ENCODE measurements at places on chromosomes 6 and 20. TPM values are rescaled to one million over a fixed set of nuclear protein-coding genes. Genes with fewer than 3 reads are reported as not detected.

UBE3D gene
- 5.2 TPM for total RNA-seq

GRCh38 chr20:37907330-37907676, 4.4 kb downstream of the VSTM2L start:
- no peak for DNase-seq

- no peak for DNase-seq
Measured at GRCh38 chr20:31260326-31260932, 3.0 kb downstream of the DEFB115 start.

DNA sequence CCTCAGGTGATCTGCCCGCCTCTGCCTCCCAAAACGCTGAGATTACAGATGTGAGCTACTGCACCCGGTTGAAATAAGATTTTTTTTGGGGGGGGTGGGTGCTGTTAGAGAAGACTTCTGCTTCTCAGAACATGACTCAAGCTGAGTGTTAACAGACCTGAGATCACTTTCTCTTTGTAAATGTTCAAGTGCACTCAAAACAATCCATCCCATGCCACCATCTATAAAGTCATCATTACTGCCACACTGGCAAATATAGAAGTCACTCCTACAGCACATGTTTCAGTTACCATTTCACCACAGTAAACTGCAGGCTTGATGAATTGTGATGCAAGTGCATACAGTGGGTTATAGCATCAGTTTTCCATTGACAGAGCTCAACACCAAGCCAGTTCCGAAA, 9.0 kb downstream of the VPS16 start:
- DNase-seq = no peak

DNA sequence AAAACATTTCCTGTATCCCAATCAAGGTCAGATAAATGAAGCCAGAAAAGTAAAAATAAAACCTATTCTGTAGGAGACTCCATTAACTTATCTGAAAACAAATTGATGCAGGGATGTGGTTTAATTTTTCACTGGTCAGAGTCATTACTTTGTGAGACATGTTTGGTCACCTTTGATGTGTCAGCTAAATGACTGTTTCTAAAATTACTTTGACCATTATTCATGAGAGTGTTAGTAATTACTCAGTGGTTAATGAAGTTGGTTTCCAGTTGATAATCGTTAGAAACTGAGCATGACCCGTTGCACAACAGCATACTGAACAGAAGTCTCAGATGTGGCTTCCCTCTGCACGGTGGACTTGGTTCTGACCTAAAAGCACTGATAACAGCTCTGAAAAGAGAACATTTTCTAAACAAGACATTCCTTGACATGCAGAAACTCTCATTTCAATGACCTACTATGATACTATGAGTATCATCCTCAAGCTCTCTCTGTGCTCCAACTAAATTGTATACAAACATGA, 410.5 kb upstream of the RNF217 start:
- no peak for DNase-seq

- DNase-seq = no peak
Measured at GRCh38 chr6:154508573-154509375, 1.7 kb downstream of the CNKSR3 start.

GRCh38 chr6:33620856-33621710, at the start of gene ITPR3:
ITPR3 (plus strand) TSS chr6:33621322; CDS start chr6:33621603, 281 bp downstream.
- peak; percentile 85 for DNase-seq

- DNase-seq = no peak
Measured at GRCh38 chr6:51565472-51565871, 521.9 kb downstream of the PKHD1 start.

DNA sequence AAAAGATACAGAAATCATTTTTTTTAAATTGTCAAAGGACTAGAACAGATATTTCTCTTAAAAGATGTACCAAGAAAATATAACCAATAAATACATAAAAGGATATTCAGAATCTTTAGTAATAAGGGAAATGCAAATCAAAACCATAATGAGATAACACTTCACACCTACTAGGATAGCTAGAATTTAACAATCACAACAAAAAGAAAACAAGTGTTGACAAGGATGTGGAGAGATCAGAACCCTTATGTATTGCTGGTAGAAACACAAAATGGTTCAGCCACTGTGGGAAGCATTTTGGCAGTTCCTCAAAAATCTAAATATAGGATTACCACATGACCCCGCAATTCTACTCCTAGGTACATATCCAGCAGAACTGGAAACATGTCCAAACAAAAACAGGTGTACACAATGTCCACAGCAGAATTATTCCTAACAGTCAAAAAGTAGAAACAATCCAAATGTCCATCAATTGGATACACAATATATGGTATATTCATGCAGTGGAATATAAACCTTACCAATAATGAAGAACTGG, 211.0 kb downstream of the LRFN2 start:
- DNase-seq = no peak

DNA sequence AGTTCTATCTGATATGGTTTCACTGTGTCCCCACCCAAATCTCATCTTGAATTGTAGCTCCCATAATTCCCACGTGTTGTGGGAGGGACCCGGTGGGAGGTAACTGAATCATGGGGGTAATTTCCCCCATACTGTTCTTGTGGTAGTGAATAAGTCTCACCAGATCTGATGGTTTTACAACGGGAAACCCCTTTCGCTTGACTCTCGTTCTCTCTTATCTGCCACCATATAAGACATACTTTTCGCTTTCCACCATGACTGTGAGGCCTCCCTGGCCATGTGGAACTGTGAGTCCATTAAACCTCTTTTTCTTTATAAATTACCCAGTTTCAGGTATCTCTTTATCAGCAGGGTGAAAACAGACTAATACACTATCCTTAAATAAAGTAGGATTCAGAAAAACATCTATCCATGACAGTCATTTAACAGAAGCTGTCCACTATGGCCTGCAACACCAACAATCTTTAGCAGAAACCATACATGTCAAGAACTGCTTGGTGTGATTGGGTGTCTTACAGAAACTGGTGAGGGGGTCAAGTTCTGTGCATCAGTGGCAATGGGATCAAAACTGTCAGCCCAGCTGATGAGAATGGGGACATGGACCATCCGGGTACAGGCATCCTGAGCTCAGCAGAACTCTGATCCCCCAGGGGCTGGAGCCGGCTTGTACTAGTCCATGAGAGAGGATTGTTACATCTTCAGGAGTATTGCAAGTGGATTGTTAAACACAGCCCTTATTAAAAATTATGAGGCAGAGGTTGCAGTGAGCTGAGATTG, 59.2 kb downstream of the SCML4 start:
- DNase-seq = no peak
